Right renal cortex interstitium (tissue), 3 donors: ENCODE measurements at places on chromosomes 13 and 19.

GRCh38 chr19:23991170-23991569 lies 76.5 kb downstream of the ZNF726 start:
- no peak for DNase-seq

DNA sequence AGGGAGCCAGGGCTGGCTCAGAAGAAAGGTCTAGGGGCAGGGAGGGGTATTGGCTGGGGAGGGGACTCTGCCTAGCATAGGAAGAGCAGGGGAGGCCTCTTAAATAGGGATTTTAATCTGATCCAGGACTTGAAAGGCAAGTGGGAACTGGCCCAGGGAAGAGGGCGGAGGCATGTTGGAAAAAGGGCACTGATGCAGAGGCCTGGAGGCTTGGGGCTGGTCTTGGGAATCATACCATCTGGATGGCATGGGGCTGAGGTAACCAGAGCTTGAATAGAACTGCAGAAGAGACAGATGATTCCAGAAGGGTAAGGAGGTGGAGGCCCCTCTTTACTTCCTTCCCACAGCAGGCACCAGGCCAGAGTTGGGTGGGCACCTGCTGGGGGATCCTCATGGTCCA lies 29.1 kb downstream of the CERS4 start:
- DNase-seq = no peak

- DNase-seq = no peak
Observed at GRCh38 chr13:23714672-23715071, 144.5 kb downstream of the TNFRSF19 start.

GRCh38 chr19:2759965-2760364 lies 20.1 kb upstream of the SLC39A3 start:
- no peak for DNase-seq

DNA sequence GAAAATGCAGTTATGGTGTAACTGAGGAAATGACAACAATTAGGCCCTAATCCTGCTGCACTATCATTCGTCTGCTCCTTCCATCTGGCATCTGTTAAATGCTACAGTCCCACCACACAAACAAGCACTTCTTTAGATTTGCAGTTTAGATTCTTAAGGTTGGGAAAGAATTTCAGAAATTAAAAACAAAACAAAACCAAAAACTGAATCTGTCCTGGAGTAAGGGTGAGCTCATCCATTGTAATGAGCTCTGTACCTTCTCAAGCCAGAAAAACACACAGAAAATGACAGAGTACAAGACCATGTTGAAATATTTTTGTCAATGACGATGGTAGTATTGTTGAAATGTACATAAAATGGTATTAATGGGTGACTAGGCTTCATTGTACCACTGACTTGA lies 28.3 kb downstream of the SMAD9 start:
- DNase-seq = no peak

GRCh38 chr19:47813304-47813994 lies 8.3 kb upstream of the CRX start:
- DNase-seq = no peak

GRCh38 chr13:99354371-99354951 lies 47.3 kb upstream of the GPR183 start:
- no peak for DNase-seq

DNA sequence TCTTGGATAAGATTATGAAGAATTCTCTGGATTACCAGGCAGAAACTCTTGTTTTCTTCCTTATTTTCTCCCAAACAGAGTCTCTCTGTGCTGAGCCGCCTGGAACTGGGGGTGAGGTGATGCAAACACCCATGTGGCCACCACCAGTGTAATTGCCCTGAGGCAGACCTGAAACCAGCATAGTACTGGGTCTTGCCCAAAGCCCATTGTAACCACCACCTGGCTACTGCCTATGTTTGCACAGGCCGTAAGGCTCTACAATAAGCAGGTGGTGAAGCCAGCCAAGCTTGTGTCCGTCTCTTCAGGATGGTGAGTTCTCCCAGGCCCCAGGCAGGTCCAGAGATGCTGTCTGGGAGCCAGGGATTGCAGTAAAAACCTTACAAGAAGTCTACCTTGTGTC lies 18.9 kb upstream of the KBTBD7 start:
- DNase-seq = no peak

DNA sequence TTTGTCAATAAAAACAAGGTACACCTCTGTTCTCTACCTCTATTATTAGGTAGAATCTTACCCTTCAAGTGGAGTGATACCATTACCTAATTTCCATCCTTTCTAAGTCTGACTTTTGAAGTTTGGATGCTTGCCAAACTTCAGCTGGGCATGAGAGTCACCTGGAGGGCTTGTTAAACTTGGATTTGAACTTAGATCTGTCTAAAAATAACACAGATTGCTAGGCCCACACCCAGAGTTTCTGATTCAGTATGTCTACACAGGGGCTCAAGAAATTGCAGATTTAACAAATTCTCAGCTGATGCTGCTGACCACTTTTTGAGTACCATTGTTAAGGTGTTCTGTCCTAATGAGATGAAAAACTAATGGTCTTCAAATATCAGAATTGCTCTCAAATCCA lies 512.2 kb downstream of the LMO7 start:
- DNase-seq = no peak
